ENCODE measurements at places on chromosomes 11 and 22.

GRCh38 chr11:66287889-66288670 is 863 bp downstream of the YIF1A start:
- DNase-seq, result no peak

GRCh38 chr11:32448232-32448631 is 12.9 kb upstream of the WT1 start:
- DNase-seq, result peak; percentile 86

DNA sequence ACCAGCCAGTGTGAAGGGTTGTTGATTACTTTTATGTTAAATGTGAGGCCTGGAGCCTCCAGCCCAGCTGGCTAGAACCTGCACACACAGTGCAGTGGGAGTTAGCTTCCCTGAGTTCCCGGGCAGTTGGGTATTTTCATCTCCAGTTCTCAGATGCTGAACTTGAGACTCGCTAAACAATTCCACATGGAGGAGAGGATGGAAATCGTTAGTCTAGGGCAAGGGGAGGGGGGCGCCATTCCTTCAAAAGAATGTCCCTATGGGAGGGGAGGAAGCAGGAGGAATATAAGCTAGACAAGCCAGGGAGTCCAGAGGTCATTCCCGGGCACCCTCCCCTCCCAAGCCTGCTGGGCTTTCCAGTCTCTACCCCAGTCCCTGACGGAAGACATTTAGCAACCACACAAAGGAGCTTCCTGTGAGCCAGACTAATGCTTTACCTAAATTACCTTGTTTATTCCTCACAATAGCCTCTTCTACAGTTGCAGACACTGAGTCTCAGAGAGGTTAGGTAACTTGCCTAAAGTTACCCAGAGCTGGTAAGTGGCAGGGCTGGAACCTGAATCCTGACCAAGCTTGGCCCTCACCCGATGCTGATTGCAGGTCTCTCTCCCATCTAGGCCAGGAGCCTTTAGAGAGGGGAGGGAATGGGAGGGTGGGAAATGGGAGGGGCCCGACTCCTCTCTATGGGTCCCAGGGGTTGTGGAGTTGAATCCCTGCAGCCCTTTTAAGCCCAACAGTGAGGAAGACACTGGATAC is 1.9 kb upstream of the TSKU start:
- DNase-seq, result no peak

GRCh38 chr11:2489083-2489482 is 44.3 kb downstream of the KCNQ1 start:
- DNase-seq, result no peak

- no peak for DNase-seq
Measured at GRCh38 chr22:43921370-43921769, 2.2 kb upstream of the PNPLA3 start.

DNA sequence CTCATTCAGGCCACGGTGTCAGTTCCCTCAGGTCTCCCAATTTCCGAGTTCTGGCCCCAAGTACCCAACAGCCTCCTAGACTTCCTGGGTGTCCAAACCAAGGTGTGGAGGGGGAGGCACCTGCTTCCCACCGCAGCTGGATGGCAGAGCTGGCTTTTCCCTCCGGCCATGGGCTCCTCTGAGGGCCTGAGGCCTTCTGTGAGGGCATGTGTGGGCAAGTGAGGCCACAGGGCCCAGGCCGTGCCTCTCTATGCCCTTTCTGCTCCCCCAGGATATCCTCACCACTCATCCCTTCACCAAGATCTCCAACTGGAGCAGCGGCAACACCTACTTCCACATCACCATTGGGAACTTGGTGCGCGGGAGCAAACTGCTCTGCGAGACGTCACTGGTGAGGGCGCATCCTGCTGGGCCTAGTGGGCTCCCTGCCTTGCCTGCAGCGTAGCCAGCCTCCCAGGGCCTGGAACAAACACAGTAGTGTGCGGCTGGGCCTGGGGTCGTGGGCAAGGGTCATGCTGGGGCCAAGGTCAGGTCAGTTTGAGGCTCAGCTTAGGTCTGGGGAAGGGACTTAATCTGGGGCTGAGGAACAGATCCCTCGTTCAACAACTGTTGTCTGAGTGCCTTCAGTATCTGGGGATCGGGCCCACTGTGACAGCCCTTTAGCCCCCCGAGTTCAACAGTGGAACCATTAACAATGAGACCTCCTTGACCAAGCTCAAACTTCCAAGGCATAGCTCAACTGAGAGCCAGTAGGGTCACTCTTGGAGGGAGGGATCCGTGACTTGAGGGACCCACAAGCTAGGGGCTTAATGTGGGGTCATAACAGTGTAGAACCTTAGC is 85.8 kb downstream of the MYO7A start:
- DNase-seq, result no peak

- DNase-seq, result no peak
Measured at GRCh38 chr22:41538583-41538982, 5.7 kb downstream of the POLR3H start.

- DNase-seq, result no peak
Measured at GRCh38 chr11:35997902-35998520, 54.1 kb downstream of the LDLRAD3 start.

DNA sequence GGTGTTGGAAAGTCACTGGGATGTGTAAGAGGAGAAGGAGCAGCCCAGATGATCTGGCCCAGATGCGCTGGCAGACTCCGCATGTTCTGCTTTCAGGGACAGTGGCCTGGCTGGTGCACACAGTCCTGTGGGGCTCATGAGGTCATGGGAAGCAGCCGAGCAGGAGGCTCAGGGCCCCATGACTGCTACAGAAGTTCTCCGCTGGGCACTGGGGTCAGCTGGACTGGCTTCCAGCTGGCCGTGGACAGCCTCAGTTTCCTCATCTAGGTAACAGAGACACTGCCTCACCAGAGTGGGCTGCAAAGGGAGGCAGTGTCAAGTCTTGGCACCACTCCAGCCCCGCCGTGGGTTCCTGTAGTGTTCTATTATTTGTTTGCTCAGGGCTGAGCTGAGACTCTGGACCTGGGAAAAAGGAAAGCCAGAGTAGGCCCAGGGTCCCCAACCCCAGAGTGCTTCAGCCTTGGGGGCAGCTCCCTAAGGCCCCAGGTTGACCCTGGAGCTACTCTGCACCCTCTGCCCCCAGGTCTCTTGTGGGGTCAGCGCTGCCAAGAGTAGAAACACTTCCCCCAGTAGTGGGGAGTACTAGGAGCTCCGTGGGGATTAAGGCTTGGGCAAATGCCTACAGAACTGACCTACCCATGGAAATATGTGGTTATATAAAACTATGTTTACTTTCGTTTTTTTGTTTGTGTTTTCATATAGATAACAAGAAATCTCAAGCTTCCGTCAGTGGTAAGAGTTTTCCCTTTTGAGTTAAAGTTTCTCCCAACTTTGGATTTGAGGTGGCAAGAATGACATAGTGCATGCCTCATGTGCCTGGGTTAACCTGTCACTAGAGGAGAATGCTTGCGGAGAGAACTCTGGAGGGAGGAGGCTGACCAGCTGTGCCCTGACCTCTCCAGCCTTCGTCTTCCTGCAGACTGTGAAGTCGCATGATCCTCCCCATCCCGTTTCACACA is 45.3 kb downstream of the MED15 start:
- no peak for DNase-seq

DNA sequence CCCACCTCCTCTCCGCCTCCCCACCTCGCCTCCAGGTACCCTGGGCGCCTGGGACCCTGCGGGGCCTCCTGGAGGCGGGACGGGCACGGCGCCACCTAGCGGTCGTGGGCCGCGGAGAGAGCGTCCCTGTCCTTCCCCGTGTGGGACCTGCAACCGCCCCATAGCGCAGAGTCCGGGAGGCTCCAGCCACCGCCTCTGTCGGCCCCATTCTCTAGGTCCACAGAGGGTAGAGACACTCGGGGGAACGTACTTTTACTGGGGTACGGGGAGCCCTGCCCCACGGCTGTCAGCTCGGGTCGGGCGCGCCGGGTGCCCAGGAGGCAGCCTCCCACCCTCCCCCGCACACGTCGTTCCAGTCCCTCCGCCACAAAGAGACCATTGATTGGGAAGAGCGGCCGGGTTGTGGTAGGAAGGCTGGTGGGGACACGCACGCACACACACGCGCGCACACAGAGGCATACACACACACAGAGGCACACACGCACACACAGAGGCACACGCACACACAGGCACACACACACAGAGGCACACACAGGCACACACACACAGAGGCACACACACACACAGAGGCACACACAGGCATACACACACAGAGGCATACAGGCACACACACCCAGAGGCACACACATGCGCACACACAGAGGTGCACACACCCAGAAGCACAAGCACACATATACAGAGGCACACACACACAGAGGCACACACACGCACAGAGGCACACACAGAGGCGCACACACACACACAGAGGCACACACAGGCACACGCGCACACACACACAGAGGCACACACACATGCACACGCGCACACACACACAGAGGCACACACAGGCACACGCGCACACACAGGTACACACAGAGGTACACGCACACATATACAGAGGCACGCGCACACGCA is 12.6 kb upstream of the NECTIN1 start:
- DNase-seq, result peak; percentile 78

DNA sequence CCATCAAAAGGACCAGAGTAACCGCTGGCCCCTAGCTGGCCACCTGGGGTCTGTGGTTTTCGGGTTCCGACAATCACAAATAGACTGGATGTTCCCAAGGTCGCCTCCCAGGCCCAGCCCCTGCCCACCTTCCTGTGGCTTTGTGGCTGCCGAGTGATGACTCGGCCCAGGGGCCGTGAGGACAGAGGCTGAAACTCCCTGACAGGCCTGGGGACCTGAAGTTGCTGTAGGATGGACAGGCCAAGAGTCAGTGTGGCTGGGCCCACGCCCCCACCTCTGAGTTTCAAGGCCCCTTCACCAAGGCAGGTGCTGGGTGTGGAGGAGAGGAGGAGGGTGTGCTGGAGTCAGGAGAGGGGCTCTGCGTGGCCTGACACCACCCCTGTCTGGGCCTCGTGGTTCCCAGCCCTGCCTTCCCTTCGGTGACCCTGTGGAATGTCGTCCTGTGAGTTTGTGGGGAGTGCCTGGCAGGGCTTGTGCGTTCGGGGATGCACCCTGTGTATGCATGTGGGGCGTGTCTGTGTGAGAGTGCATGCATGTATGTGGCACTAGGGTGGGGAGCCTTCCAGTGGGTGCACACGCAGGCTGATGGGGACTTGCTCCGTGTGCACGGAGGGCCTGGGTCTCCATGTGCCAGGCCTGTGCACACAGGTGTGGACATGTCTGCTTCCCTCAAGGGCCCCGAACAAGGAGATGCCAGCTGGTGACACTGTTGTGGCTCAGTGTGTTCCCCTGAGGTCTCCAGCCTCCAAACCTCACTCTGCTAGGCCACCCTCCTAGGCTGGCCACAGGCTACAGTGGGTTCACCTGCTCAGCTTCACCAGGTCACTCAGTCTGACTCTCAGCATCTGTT is 8.4 kb upstream of the MGAT3 start:
- no peak for DNase-seq

DNA sequence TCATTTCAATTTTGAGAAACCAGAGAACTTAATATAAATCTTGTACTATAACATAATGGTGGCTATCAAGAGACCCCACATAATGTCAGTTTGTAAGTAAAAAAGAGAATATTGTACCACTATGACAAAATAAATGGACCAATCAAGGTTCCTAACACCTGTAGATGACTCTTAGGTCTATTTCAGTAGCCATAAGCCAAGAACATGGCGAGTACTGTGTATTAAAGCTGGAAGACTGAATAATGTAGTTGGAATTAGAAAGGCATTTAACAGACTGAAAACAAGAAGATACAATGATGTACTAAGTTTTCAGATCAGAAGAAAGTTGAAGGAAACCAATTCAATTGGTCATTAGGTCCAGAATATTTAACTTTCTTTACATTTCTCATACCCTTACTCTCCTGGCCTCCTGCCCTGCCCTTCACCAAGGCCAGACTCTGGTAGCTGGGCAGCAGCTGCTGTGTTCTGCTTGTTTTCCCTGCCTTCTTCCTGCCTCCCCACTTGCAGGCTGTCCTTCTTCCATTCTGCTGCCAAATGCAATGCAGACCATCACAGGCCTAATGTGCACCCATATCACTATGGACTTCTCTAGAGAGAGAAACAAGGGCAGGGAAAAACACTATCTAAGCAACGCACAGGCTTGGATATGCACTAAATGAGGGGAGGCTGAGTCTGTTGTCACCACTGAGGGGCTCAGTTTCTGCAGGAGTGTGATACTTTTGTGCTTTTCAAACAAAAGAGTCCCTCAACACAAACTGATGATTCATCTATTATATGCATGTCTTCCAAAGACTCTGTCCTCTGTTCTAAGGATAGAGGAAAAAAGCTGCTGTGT is 60.1 kb downstream of the RAB30 start:
- no peak for DNase-seq

- no peak for DNase-seq
Measured at GRCh38 chr22:46137218-46137766, 13.0 kb upstream of the PPARA start.

GRCh38 chr11:108618529-108618928 is 25.0 kb upstream of the EXPH5 start:
- DNase-seq, result no peak

DNA sequence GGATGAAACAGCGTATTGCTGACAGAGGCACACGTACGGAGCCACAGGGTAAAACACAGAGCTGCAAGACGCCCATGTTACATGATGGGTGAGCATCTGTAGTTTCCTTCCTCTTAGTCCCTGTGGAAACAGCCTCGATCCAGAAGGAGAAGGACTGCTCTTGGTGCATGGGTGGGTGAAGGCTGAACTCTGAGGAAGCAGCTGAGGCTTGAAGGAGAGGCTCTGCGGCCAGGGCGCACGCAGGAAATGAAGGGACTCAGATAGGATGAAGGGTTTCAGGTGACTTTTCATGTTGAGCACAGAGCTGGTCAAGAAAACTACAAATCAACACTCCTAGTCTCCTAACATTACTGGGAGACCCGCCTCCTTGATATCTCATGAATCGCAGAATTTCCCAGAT is 65.7 kb upstream of the ADA2 start:
- DNase-seq, result no peak

DNA sequence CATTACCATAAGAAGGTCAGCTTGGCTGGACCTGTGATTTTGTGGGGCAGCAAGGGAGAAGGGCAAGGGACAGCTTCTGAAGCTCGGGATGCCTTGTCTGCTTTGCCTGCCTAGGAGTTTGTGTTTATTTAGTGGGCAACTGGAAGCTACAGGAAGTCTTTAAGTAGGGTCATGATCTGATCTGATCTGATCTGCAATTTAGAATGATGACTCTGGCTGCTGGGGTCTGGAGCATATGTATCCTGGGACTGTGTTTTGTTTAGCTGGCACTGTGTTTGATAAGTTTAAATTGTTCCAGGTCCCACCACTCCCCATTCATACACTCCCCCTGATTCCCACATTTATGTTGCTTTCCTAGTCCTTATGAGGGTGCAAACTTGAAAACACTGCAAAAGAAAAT is 47.7 kb upstream of the HTATIP2 start:
- DNase-seq, result no peak

DNA sequence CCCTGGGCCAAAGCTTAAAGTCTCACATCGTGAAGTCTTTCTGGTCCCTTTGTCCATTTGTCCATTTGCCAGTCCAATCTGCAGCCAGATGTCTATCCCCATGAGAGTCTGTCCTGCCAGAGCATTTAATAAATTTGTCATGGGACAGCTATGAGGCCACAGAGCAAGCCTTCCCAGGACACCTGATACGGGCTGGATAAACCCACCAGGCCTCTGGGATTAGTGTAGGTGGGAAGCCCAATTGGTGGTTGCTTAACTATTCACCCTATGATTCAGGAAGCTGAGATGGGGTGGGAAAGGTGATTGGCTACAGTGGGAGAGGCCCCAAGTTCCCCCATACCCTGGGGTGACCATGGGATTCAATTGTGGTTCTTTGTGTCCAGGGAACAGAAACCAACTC is 39.9 kb downstream of the MYEOV start:
- DNase-seq, result no peak

- peak; percentile 84 for DNase-seq
Measured at GRCh38 chr22:49827853-49828598, at the start of gene BRD1. Gene BRD1, minus strand, starts transcription at chr22:49827873. Its CDS starts 3,556 bp downstream, at chr22:49824317.

Data from hematopoietic multipotent progenitor cell treated with erythropoietin and hydrocortisone succinate and interleukin-3 and kit ligand, for 6 days (in vitro differentiated cells).